ENCODE measurements at places on chromosomes 3 and 15.
A peak's percentile ranks its signal among the peaks of the same experiment; 100 is the strongest.

GRCh38 chr15:81155375-81156218, 21.5 kb downstream of the CFAP161 start:
- DNase-seq: no peak

DNA sequence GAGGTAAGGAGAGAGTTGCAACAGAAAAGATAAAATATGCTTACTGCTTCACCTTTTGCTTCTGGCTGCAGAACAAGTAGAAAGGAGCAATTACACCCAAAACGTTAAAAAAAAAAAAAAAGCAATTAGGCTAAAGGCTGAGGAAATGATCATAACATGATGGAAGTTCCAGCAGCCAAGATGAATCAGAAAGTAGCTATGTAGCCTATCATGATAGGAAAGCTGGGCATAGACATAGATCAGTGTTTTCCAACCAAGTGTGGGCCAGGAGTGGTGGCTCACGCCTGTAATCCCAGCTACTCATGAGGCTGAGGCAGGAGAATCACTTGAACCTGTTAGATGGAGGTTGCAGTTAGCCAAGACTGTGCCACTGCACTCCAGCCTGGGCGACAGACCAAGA, 52.6 kb downstream of the AGTR1 start:
- DNase-seq: no peak

GRCh38 chr3:120177151-120177550, 82.9 kb upstream of the GSK3B start:
- no peak for DNase-seq

- DNase-seq: no peak
Measured at GRCh38 chr15:32824777-32825176, 107.0 kb downstream of the GREM1 start.

GRCh38 chr3:187567021-187567420, 103.2 kb downstream of the SST start:
- DNase-seq: no peak

GRCh38 chr3:155377847-155378246, 84.4 kb upstream of the STRIT1 start:
- no peak for DNase-seq

DNA sequence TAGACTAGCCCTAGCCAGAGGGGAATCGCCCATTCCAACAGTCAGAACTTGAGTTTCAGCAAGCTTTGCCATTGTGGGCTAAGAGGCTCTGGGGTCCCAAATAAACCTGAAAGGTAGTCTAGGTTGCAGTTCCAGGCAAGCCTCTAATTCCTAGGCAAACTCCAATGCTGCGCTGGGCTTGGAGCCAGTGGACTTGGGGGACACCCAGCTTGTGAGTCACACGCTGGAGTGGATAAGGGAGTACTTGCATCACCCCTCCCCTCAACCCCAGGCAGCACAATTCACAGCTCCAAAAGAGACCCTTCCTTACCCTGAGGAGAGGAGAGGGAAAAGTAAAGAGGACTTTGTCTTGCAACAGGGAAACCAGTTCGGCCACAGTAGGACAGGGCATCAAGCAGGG, 105.2 kb upstream of the DPPA4 start:
- no peak for DNase-seq

GRCh38 chr3:99562990-99563607, 75.3 kb upstream of the COL8A1 start:
- DNase-seq: no peak

DNA sequence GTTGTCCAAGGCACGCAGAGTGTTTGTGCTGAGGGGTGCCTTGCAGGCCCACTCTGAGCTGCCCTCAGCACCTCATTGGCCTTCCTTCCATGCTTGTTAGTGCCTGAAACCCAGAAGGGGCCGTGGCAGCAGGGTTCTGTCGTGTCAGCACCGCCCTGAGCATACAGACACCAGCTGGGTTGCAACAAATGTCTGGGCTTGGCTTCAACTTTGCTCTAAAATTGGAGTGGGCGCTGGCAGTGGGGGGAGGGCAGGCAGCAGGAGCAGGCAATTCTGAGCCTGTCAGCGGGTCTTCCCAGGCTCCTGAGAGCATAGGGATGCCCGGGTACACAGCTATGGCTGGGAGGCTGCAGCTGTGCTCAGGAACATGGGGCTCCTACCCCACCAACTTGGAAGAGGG, 464.3 kb downstream of the EPHA3 start:
- peak; percentile 48 for DNase-seq

DNA sequence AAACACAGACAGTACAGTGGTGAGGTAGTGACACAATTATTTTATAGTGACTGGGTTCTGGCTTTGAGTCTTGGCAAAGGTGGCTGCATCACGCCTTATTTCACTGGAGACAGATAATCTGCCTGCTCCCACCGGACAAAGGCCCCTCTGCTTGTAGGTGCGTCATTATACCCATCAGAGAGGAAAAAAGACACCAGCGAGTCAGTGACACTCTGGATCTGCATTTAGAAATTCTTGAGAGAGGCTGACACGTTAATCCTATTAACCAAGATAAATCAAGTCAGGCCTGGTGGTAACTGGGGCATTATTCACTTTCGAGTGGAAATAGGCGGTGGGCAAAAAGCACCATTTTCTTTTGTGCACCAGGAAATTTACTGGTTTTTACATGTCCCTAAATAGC, 76.2 kb downstream of the NR2F2 start:
- DNase-seq: no peak

DNA sequence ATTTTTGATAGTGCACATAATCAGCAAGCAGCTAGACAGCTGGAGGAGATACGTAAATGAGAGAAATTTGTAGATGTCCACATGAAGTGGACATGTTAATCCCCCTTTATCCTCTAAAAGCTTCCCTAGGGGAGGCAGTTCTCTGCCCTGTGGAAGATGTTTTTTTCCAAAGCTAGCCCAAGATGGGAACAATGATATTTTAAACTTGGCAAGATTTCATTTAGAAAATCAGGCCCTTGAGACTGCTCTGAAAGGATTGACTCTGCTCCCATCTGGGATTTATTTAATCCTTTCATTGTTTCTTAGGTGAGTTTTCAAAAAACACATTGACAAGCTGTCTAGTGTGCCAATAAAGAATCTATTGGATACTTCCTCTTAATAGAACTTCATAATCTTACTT, 92.0 kb downstream of the SYNPR start:
- DNase-seq: no peak

DNA sequence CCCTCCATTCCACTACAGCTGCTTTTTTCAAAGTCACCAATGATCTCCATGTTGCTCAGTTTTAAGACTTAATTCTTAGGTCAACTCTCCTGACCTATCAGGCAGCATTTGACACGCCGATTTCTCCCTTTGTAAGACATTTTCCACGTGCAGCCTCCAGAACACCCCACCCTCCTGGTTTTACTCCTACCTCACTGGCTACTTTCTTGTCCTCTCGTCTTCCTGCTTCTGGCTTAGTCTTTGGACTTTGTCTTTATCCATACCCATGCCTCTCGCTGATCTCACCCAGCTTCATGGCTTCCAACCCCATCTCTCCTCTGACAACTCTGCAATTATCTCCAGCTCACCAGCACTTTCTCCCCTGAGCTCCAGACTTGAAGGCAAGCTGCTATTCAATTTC, 99.3 kb upstream of the UMPS start:
- no peak for DNase-seq
